Activated CD8-positive, alpha-beta memory T cell treated with anti-CD3 and anti-CD28 coated beads, Interleukin-2, amount 10 ng/mL, durations not matched to agents 7 days and 5 days (primary cell): ENCODE measurements at places on chromosomes 5 and 9. TPM values are rescaled to one million over a fixed set of nuclear protein-coding genes. Genes with fewer than 3 reads are reported as not detected.

GRCh38 chr5:131824631-131825030 lies 27.8 kb upstream of the FNIP1 start:
- no peak for DNase-seq

GRCh38 chr5:141872496-141873356 lies 5.5 kb downstream of the PCDH1 start:
- peak; percentile 26 for DNase-seq

GRCh38 chr5:65068410-65068809 lies 299.7 kb downstream of the CWC27 start:
- no peak for DNase-seq

GRCh38 chr5:139810341-139811273 lies 15.0 kb downstream of the PSD2 start:
- DNase-seq, result no peak

GRCh38 chr5:32143617-32144377 lies 30.3 kb downstream of the GOLPH3 start:
- DNase-seq, result no peak

DNA sequence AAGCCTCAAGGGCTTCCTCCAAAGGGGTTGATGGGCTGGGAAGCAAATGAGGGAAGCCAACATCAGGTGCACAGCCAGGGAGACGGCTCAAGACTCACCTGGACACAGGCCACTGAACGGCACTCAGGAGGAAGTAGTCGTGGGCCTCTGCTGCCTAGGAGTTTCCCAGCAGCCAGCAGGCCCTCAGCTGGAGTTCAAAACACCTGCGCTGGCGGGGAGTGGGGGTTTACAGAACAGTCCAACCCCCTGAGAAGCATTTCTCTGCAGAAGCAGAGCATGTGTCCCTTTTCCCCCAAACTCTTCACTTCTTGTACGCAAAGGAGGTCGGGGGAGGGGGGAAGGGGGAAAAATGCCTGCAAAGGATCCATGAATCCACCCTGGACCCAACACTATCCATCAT lies 2.3 kb downstream of the WHRN start:
- no peak for DNase-seq

DNA sequence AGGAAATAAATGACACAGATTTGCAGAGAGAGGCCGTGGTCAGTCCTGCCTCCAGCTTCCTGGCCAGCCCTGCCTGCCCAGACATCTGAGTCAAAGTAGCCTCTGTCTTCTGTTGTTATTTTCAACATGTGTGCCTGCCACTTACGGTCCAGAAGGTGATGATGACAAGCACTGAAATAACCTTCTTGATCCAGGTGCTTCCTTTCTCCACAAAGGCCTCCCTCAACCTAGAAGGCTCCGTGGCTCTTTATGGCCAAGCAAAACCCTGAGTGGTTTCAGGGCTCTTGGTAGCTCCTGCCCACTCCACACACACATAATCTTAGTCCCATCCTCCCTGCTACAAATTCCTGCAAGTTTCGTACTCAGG lies 34.1 kb upstream of the SLC6A19 start:
- no peak for DNase-seq

GRCh38 chr9:1473956-1474634 lies 423.9 kb downstream of the DMRT2 start:
- no peak for DNase-seq

DNA sequence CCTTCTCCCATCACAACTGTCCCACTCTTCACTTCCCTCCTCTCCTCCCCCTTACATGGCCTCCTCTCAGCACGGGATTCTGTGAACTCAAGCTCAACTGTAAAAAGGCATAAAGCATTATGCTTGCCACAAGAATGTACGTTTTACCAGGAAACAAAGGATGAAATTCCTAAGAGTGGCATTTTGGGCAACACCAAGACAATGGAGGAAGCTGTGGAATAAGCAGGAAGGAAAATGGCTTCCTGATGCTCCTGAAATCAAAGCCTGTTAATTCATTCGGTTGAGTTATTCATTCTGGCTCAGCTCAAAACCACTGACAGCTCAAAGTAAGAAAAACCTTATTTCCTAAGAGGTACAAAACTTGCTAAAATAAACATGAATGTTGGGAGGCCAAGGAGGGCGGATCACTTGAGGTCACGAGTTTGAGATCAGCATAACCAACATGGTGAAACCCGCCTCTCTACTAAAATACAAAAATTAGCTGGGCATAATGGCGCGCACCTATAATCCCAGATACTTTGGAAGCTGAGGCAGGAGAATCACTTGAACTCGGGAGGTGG lies 40.8 kb upstream of the DMRT1 start:
- no peak for DNase-seq

DNA sequence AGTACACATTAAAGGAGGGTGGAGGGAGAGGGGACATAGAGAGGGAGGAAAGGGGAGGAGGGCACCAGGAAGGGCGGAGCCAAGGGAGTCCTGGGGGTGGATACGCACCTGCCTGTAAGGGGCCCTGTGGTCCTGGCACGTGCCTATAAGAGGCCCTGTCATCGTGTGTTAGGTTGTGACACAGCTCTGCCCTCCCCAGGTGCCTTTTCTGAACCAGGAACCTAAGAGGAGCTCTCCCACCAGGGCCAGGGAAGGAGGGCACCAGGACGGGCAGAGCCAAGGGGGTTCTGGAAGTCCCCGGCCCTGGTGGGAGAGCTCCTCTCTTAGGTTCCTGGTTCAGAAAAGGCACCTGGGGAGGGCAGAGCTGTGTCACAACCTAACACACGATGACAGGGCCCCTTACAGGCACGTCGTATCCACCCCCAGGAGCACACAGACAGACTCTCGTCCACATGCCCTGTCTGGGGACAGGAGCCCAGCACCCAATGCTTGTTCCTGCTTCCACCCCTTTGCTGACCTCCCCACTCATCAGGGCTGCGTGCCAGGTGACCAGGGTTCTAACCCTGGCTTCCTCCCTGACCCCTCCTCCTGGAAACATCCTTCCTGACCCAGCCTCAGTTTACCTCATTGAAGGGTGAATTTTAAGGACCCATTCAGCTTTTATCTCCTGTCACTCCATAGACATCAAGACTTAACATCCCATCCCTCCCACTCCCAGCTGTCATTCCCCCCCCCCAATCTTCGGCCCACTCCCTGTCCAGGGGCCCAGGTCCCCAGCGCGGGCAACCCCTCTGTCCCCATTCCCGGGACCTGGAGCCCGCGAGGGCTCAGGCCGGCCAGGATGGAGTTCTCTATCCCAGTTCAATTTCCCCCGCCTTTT lies 12.9 kb upstream of the OLFM1 start:
- no peak for DNase-seq

- DNase-seq, result no peak
Observed at GRCh38 chr5:33268374-33268773, 172.4 kb upstream of the TARS1 start.

DNA sequence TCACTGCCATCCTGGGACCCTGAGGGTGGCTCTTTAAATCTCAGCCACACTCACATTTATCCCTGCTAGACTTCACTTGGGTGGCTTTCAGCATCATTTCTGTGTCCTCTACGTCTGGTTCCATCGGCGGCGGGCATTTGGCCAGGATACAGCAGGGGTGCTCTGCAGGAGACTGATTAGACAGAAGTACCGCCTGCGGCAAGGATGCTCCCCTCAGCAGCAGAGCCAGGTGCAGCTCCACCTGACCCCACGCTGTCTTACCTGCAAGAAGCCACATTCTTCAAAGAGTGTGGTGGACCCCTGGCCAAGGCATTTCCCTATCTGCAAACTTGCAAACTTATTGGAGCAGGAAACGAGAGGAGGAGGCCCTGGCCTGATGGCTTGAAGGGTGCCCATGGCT lies 309.8 kb upstream of the IRX4 start:
- no peak for DNase-seq

GRCh38 chr9:14311956-14312685 lies 1.8 kb downstream of the NFIB start:
- no peak for DNase-seq

GPX3 gene
- total RNA-seq, result not detected

LIX1 gene
- total RNA-seq, result not detected

LECT2 gene
- not detected for total RNA-seq

NIM1K gene
- 0.50 TPM for total RNA-seq

PCDHGB4 gene
- 0.07 TPM for total RNA-seq

C9orf50 gene
- not detected for total RNA-seq

ARHGEF37 gene
- total RNA-seq, result 0.37 TPM

ADAMTS2 gene
- total RNA-seq, result not detected

DAB2IP gene
- 0.18 TPM for total RNA-seq
